Activated T-cell treated with anti-CD3 and anti-CD28 coated beads for 24 hours (primary cell): ENCODE measurements at places on chromosomes 2 and 18.

- DNase-seq, result no peak
Measured at GRCh38 chr2:2056531-2056930, 274.5 kb downstream of the MYT1L start.

DNA sequence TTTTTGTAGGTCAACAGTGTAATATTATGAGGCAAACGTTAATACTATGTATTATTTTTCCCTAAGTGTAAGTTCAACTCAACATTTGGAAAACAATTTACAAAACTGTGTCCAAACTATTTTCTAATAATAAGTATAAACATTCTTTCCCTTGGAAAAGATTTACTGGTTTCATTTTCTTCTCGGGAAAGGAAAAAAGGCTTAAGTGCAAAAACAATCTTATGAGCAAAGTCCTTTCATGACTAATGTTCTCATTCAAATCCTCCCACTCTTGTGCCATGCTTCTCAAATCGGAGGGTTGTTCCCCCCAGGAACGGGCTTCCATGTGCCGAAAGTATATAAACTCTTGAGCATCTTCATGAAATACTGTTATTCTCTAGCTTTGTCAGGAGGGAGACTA, 19.8 kb upstream of the L3MBTL4 start:
- no peak for DNase-seq

DNA sequence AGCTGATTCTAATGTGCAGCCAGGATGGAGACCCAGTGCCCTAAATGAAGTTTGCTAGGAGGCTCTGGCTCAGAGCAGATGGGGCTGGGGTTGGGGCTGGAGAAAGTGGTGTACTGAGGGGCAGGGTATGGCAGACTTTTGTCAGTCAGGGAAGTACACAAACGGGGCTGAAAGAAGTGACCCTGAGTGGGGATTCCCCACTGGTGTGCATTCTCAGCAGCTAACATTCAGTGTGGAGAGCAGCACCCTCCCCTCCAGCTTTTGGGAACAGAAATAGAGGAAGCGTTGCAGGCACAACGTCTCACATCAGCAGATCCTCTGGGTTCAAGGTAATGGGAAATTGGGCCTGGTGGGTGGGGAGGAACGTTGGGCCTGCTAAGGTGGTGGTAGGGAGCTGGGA, 89.1 kb upstream of the GCFC2 start:
- DNase-seq, result no peak

DNA sequence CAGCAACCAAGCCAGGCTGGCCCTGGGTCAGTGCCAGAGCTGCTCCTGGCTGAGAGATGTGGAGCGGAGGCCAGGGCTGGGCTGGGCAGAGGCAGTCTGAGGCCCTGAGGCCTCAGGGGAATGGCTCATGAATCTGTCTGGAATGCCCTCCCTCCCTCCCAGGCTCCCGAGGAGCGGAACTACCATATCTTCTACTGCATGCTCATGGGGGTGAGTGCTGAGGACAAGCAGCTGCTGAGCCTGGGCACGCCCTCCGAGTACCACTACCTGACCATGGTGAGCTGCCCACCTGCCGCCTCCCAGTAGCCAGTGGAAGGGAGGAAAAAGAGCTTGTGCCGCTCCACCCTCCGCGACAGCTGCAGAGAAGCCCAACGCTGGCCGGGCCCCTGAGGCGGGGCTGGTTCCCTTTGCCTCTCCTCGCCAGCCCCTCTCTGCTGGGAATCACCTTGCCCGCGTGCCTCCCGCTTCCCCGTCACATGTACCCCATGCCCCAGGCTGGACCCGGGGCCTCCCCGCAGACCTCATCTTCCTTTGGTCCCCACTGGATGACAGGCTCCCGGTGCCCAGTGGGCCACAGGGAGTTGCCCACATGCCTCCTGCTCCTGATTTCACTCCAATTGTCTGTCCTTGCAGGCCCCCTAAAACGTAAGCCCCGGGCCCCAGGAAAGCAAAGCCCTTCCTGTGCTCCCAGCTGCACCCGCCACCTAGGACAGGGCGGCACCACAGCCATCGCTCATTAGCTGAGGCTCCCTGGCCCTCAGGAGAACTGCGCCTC, 41.1 kb downstream of the MYO7B start:
- no peak for DNase-seq

DNA sequence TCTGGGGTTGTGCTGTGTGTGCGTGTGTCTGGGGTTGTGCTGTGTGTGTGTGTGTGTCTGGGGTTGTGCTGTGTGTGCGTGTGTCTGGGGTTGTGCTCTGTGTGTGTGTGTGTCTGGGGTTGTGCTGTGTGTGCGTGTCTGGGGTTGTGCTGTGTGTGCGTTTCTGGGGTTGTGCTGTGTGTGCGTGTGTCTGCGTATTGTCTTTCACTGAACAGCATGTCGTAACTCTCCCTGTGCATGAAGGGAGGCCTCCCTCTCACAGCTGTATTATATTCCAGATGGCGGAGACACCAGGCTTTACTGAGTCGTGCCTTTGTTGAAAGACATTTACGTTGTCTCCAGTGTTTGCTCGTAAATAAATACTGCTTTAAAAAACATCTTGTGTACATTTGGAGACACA, 5.9 kb downstream of the ACKR3 start:
- DNase-seq, result no peak

- DNase-seq, result no peak
Measured at GRCh38 chr2:218285604-218286003, 6.7 kb downstream of the TMBIM1 start.

- DNase-seq, result no peak
Measured at GRCh38 chr2:177275040-177275742, 10.7 kb upstream of the NFE2L2 start.

DNA sequence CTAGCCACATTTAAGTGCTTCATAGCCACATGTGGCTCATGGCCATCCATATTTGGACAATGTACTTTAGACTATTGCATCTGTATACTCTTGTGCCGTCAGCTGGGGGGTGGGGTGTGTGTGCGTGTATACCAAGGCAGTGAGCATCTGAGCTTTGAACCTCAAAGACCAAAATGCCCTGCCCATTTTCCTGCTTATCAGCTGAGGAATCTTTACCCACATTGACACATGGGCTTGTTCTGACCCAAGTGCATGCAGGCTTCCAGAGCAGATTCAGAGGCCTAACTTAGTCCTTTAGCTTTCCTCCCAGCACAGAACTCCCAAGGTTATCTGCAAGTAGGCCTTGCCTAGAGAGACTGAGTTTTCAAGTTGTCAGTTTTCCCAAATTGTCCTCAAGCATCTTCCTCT, 11.1 kb upstream of the MOCOS start:
- no peak for DNase-seq

GRCh38 chr2:55150834-55151233, 81.3 kb downstream of the CLHC1 start:
- DNase-seq, result no peak

- no peak for DNase-seq
Measured at GRCh38 chr2:229620289-229620688, 94.1 kb downstream of the DNER start.

GRCh38 chr2:120703330-120703994, 32.2 kb upstream of the GLI2 start:
- no peak for DNase-seq

- no peak for DNase-seq
Measured at GRCh38 chr2:241082341-241083090, 19.6 kb downstream of the MTERF4 start.

DNA sequence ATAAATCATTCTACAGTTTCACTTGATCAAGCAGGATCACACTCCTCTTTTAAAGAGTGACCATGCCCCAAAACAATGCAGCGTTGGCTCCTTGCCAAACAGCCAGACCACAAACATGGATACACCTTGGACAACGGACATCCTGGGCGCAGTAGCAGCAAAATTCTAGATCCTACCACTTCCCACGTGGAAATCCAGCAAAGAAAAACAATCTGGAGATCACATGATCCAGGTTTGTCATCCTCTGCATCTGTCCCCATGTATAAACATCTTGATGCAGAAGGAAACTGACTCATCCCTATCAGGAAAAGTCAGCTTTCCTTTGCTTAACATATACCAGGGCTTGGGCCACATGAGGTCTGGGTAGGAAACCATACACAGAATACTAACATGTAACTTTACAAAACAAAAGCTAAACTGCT, 53.1 kb downstream of the ZNF521 start:
- no peak for DNase-seq

- no peak for DNase-seq
Measured at GRCh38 chr2:213162516-213163118, 11.2 kb upstream of the IKZF2 start.

DNA sequence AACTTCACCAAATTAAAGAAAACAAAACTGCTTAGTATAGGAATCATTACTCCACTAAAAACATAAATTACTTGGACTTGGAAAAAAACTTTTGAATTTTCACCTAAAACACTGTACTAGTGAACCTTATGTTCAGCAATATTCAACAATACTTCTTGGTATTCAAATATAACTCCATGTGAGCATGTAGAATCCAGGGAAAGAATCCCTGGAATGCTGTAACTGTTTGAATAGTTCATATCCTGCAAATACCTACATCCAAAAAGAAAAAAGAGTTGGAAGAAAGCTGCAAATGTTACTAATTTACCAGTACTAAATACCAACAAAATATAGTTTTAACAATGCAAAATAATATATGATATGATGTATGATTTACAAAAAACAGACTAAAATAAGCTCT, 65.4 kb downstream of the IKZF2 start:
- DNase-seq, result no peak

GRCh38 chr2:113176696-113177355, 3.1 kb downstream of the PSD4 start:
- DNase-seq, result no peak

- DNase-seq, result no peak
Measured at GRCh38 chr2:137797641-137798040, 166.6 kb upstream of the HNMT start.

- DNase-seq, result no peak
Measured at GRCh38 chr2:99726691-99727090, 236.9 kb upstream of the REV1 start.

DNA sequence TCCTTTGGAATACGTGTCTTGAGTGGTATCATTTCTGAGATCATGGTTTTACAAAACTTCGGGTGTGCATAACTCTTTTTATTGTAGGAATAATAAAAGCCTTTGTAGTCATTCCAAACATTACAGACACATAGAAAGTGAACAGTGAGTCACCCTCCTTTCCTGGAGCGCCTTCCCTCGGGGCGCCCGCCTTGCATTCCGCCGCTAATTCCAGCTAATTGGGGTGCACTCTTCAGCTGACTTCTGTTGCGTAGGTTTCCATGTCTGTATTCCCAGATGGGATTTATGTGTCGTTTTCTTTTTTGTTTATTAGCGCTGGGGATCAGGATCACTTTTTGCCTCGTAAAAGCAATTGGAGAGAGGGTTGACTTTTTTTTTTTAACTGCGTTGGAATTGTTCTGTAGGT, 18.7 kb downstream of the SH3BP4 start:
- DNase-seq, result no peak

GRCh38 chr2:186125156-186125555, 360.9 kb upstream of the ZC3H15 start:
- no peak for DNase-seq

GRCh38 chr2:212908682-212909435, 242.6 kb downstream of the IKZF2 start:
- no peak for DNase-seq

GRCh38 chr18:27735117-27735516, 441.8 kb downstream of the CDH2 start:
- no peak for DNase-seq

GRCh38 chr2:232477751-232478510, 9.7 kb downstream of the ECEL1 start:
- no peak for DNase-seq

DNA sequence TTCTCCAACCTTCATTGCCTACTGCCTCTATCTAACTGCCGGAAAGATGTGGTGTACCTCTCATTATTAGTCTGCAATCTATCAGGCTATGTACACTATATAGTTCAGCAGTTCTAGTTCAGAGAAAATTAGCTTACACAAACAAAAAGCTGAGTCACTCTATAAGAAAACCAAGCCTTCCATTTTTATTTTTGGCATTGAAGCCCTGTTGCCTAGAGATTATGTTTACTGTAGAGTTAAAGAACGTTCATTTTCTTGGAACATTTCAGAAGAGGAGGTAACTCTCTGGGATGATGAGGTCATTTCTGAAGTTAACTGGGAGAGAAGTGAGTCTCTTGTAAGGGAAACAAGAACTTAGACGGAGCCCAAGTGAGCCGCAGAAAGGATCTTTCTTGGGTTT, 133.5 kb downstream of the FAM124B start:
- no peak for DNase-seq

- DNase-seq, result no peak
Measured at GRCh38 chr2:72153026-72153791, 5.5 kb upstream of the CYP26B1 start.

- no peak for DNase-seq
Measured at GRCh38 chr2:121089166-121089510, 195.9 kb downstream of the TFCP2L1 start.

DNA sequence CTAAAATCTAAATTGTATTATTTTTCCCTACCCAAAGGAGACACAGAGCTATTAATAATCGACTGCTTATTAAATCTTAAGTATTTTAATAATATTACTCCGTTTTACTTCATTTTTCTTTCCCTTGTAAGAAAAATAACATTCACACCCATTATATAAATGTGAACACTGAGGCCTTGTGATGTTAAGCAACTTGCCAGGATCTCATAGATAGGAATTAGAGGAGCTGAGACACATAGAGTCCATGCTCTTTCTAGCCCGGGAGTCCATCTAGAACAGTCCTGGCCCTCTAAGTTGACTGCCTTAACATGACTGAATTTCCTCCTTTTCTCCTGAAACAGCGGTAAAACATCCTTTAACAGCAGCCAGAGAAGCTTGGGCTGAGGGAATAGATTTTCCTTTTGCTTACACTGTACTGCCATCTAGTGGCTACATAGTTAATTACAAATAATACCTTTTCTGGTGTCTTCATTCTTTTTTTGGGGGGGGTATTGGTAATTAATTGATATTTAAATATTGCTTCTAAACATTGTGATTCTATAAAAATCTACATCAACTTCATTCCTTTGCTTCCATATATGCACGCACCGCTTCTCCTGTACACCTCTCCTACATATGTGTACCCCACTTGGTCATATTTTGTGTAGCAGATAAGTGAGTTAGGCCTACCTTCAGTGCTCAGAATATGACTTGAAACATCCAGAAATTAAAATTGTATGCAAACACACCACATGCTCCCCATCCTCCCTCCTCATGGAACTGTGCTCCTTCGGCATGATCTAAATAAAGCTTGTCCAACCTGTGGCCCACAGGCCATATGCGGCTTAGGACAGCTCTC, 125.8 kb upstream of the HNMT start:
- no peak for DNase-seq

- DNase-seq, result no peak
Measured at GRCh38 chr18:32661486-32662299, 111.1 kb downstream of the KLHL14 start.
